NB4 (cell line): ENCODE measurements at places on chromosomes 5 and 9.

- DNase-seq = no peak
Observed at GRCh38 chr5:89830691-89831090, 578.9 kb downstream of the CETN3 start.

- DNase-seq = no peak
Observed at GRCh38 chr9:108105885-108106284, 616.3 kb upstream of the KLF4 start.

- DNase-seq = no peak
Observed at GRCh38 chr5:168093200-168093910, 198.1 kb upstream of the WWC1 start.

GRCh38 chr5:30802961-30803705 is 390.4 kb upstream of the CDH6 start:
- DNase-seq = no peak

- peak; percentile 28 for DNase-seq
Observed at GRCh38 chr9:101399643-101399970, 956 bp downstream of the ZNF189 start.

DNA sequence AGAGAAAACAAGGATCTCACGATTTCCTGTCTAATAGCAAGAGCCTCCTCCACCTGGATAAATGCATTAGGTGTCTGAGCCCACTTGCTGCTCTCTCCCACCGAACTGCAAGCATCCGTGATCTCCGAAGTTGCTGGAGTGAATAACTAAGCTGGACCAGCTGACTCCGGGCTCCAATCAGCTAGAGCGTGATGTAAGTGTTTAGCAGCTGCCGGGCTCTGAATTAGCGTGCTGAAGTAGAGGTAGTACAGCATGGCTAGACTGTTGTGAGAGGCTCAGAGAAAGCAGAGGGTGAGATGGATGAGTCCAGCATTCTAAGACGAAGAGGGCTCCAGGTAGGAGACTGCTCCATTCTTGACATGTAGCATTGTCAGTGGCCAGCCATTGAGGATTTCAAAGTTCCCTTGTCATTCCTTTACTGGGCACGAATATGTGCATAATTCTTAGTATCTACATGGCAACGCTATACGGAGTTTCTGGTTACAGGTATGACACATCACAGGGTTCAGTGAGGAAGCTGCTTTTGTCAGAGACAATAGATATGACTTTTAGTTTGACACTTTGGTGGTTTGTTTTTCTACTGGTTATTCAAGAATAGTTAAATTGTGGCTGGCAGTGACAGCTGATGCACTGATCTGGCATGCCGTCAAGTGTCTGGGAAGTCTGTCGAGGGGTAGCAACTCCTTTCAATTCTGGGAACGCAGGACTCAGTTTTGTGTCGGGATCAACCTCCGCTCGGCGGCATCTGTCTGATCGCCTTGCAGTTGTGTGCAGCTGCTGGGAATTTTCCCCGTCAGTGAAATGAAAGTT is 232.6 kb downstream of the MAST4 start:
- DNase-seq = no peak

GRCh38 chr5:53069626-53070025 is 39.9 kb downstream of the MOCS2 start:
- DNase-seq = no peak

- DNase-seq = no peak
Observed at GRCh38 chr9:137300567-137301080, 1.4 kb downstream of the NRARP start.

DNA sequence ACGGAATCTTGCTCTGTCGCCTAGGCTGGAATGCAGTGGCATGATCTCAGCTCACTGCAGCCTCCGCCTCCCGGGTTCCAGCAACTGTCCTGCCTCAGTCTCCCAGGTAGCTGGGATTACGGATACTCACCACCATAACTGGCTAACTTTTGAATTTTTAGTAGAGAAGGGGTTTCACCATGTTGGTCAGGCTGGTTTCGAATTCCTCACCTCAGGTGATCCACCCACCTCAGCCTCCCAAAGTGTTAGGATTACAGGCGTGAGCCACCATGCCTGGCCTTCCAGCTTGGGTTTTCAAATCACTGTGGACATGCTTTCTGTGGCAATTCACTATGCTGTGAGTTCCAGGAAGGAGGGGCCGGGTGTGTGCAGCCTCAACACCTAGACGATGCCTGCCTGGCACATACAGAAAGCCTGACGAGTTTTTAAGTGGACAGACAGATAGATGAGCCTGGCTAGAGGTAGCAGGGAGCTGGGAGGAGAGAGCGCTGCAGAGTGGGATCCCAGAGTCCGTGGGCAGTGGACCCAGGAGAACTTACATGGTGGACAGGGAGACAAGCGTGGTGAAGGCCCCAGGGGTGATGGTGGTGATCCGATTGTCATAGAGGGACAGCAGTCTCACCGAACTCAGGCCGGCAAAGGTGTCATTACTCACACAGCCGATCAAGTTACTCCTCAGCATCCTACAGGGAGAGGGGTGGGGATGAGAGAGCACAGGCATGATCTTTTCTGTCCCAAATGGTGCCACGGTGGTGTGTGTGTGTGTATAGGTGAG is 173.4 kb upstream of the PANK3 start:
- DNase-seq = no peak

- no peak for DNase-seq
Observed at GRCh38 chr9:116181853-116182610, 28.4 kb downstream of the PAPPA start.

DNA sequence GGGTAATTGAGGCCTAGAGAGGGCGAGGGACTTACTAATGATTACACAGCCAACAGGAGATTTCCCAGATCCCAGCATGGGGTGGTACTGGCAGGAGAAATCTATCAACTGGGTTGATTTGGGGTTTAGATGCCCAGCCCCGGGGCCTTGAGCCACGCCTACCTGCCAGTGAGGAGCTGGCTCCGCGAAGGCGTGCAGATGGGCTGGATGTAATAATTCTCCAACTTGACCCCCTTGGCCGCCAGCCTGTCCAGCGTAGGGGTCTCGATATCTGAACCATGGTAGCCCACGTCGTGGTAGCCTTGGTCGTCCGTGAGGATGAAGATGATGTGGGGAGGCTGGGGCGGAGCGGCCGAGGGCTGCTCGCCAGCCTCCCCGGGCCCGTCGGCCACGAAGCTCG is 804 bp downstream of the ARSI start:
- DNase-seq = no peak

GRCh38 chr9:28801144-28801799 is 1228.0 kb upstream of the C9orf72 start:
- no peak for DNase-seq

GRCh38 chr9:114170771-114171461 is 15.6 kb downstream of the COL27A1 start:
- DNase-seq = no peak

GRCh38 chr5:155759984-155760383 is 567.0 kb upstream of the SGCD start:
- no peak for DNase-seq

GRCh38 chr5:131672776-131673175 is 37.7 kb upstream of the RAPGEF6 start:
- DNase-seq = no peak

DNA sequence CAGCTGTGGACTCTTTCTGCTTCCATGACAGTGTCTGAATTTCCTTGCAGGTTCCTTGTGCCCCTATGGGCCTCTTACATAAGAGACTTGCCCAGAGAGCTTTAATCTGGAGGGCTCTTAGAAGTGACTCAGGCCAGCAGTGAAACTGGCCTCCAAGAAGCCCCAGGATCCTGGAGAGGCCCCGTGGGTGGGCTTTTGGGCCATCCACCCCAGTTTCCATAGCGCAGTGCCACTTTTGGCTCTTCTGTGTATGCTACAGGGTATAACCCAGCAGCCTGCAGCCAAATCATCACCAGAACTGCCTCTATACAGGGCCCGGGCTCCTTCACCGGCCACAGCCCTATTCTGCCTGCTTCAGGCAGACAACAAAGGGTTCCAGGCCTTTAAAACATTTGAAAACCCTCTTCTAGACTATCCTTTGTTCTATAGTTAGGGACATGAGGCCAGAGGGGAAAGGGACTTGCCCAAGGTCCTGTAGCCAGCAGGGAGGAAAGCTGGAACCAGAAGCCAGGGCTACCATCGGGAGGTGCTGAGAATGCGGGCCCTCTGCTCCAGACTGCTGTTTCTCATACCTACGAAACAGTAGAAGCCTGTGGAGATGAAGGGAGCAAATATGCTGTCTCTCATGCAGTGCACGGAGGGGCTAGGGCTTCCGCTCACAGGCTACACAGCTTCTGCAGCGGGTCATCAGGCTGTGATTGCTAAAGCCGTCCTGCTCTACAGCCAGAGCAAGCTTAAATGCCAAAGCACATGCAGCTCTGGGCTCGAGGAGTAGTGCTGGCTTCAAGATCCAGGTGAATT is 18.0 kb downstream of the SH3PXD2B start:
- DNase-seq = no peak

- no peak for DNase-seq
Observed at GRCh38 chr5:168002116-168002515, 289.3 kb upstream of the WWC1 start.

- no peak for DNase-seq
Observed at GRCh38 chr5:39478863-39479262, 54.1 kb upstream of the DAB2 start.

- DNase-seq = no peak
Observed at GRCh38 chr5:147818290-147818689, 13.2 kb downstream of the SPINK1 start.

DNA sequence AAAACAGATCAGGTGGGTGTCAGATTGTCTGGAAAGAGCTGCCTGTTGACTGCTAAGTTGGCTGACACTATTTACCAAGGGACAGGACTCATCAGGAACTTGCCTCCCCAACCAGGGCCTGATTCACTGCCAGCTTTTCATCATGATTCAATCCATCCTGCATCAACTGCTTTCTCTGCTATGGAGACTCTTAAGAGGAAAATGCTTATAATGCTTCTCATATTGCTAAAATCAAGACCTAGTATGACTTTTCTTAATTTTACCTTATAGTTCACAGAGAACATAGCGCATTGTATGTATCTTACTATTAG is 21.3 kb downstream of the HTR4 start:
- DNase-seq = no peak

GRCh38 chr9:114203410-114204140 is 48.2 kb downstream of the COL27A1 start:
- DNase-seq = no peak

DNA sequence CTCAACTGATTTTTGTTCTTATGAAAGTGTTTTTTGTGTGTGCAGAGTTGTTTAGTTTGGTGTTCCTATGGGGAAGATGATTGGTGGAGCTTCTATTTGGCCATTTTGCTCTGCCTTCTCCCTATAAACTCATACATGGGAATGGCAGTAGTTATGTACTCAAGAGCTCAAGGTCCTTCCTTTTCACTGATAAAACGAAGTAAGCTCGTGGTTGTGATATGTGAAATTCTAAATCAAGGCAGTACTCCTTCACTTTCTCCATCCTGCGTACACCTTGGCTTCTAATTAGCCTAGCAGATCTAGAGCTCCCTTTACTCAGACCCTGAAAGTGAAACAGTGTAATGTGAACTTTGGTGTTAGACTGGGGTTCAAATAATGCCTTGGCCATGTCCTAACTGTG is 159.3 kb upstream of the TNC start:
- DNase-seq = no peak

DNA sequence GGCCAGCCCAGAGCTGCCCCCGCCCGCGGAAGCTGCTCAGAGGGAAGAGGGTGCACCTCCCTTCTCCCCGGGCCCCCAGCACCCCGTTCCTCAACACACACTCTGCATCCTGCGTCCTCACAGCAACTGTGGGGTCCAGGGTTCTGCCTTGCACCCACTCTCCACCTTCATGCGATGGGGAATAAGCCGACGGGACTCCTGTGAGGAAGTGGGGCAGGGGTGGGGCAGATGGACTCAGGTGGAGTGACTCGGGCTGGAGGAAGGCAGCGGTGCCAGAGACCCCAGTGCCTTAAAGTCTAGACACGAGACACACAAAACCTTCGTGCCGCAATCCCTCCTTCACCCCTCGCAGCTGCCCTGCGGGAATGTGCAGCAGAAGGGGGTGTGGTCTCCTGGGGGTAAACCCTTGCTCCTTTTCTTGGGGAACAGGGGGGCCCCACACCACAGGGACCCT is 8.6 kb downstream of the BRD3 start:
- DNase-seq = no peak

DNA sequence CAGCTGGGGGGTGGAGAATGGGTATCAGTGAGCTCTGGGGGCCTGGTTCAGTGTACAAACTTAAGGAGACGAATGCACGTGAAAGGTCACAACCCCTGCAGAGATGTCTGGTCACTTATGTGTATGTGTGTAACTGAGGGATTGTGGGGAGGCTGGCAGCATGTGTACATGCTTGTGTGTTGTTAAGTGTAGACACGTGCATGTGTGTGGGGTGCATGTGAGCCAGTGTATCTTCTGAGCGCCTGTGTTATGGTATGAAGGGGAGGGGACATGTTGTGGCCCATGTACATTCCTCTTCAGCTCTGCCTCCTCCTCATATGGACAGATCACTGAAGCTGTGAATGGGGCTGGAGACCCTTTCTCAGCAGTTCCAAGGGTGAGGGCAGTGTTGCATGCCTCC is 2.0 kb downstream of the TMEM8B start:
- no peak for DNase-seq

- no peak for DNase-seq
Observed at GRCh38 chr5:181042722-181043121, 2.7 kb downstream of the BTNL9 start.

DNA sequence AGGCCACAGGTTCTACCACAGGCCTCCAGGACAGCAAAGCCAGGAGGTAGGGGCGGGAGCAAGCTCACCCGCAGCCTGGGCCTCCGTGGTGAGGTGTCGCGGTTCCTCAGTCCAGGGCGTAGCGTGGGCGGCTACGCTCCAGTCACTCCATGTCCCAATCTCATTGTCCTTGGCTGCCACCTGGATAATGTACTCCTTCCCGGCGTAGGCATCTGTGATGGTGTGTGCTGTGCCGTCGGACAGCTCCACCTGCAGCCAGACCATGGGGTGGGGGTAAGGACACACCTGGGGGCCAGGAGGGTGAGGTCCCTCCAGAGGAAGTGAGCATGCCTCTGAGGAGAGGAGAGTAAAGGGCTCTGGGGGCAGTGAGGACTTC is 29.8 kb upstream of the ENHO start:
- DNase-seq = no peak

DNA sequence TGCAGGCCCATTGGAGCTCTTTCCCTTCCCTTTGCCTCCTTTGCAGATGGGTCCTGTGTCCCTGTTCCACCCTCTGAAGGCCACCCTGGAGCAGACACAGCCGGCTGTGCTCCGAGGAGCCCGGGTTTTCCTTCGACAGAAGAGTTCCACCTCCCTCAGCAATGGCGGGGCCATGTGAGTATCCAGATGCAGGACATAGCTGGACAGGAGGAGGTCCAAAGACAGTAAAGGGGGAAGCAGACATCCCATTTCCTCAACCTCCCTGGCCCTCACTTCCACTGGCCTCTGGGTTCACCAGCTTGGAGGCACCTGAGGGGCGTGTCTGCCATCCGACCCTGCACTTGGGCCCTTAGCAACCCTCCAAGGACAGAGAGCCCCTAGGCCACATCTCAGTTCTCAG is 237.9 kb downstream of the CACNA1B start:
- DNase-seq = no peak

- DNase-seq = no peak
Observed at GRCh38 chr9:84667571-84668195, 1.8 kb upstream of the NTRK2 start.
